Brain (organoid and tissue), 16 donors: ENCODE measurements at places on chromosomes 12 and 14.

DNA sequence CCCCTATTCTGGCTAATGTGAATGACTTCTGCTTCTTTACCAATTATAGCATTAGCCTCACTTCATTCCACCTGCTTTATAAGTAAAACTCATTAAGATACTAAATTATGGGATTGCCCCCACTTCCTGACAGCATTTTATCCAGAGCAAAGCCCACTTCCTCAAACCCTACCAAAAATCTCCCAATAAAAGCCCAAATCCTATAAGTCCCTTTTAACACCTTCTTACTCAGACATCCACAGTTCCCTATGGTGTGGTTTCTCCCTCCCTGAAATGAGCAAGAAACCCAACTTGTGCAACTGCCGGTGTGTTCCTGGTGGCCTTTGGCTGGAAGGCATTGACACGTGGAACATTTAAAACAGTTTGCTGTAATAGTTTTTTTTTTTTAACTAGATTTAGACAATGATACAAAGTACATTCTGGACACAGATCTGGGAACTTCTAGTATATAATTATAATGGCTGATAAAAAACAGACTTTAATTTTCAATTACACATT is 53.1 kb downstream of the BRMS1L start:
- no peak for DNase-seq

GRCh38 chr14:69038455-69039287 is 59.6 kb upstream of the ACTN1 start:
- DNase-seq, result no peak

DNA sequence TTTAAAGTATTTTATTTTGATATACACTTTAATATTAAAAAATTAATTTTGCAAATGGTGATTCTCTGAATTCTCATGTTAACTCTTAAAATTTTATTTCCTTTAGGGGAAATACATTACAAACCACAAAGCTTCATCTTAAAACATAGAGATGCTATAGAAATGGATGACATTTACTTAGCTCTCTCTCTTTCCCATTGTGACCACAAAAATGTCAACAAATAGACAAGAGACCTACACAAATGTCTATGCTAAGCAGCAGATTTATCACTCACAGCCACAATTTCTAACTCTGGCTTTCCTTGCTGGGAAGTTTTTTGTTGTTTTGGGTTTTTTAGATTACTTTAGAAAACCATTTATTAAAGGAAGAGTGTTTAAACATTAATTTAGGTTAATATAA is 19.9 kb upstream of the PHC1 start:
- DNase-seq, result no peak

- DNase-seq, result no peak
These were observed 51.5 kb upstream of the CMKLR1 start for GRCh38 chr12:108390495-108391203.

DNA sequence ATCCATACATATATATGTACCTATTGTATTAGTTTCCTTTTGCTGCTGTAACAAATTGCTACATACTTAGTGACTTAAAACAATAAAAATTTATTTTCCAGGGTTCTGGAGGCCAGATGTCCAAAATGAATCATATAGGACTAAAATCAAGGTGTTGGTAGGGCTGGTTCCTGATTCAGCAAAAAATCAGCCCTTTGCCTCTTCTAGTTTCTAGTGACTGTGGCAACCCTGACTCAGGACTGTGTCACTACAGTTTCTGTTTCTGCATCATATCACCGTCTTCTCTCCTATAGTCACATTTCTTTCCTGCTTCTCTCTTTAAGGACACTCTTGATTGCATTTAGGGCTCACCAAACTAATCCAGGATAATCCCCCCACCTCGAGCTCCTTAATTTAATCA is 386.3 kb upstream of the TBX3 start:
- DNase-seq, result no peak
